ENCODE measurements at places on chromosomes 3 and 15.

- peak; percentile 42 for DNase-seq
Observed at GRCh38 chr15:65981837-65982626, 112.7 kb downstream of the RAB11A start.

GRCh38 chr3:81581966-81582599, 179.4 kb downstream of the GBE1 start:
- no peak for DNase-seq

GRCh38 chr15:29456964-29457363, 187.3 kb upstream of the NSMCE3 start:
- DNase-seq = no peak

- no peak for DNase-seq
Observed at GRCh38 chr3:177195242-177195991, 1.9 kb downstream of the TBL1XR1 start.

DNA sequence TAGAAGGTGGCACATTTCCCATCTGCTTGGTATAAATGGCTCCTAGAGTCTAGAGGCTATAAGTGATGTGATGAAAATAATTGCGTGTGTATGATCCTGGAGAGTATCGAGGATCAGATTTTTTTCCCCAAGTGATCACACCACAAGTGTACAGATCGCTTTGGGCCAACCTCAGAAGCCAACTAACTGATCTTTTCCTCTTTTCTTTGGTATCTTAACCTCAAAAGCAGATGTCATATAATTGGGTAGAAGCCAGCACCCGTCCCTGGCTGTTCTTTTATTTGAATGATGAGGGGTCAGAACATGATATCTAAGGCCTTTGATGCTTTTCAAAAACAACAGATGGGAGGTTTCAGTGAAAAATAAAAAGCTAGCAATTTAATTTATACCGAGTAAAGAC, 3.3 kb downstream of the P2RY14 start:
- no peak for DNase-seq

GRCh38 chr3:171230865-171231264, 204.3 kb upstream of the SLC2A2 start:
- DNase-seq = no peak

- DNase-seq = no peak
Observed at GRCh38 chr3:99776516-99777209, 41.0 kb upstream of the CMSS1 start.

DNA sequence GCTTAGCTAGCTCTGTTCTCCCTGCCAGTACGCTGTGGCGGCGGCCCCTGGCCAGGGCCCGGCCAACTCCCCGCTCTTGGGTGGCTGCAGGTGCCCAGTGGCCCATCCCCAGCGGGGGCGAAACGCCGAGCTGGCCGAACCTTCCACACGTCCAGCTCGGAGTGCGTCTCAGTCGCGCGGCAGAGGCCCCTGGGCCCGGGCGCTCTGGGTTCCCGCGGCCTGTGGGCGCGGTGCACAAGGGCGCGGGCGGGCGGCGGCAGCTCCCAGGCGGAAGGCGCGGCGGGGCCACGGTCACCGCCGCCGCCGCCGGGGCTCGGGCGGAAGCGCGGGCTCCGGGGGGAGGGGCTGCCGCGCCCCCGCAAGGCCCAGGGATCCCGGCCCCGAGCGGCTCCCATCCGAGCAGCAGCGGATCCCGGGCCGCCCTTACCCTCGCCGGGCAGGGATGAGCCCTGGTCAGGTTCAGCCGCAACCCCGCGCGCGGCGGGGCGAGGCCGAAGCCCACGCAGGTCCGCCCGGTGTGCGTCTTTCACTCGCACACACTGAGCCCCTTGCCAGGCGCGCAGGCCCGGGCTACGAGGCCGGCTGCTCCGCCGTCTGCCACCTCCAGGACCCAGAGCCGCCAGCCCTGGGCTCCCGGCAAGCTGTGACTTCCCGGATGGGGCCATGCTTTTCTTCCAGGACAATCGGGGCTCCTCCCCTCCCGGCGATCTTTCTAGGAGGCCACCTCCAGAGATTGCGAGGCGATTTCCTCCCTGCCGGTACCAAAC, 54.2 kb downstream of the CCDC54 start:
- no peak for DNase-seq

GRCh38 chr3:124699686-124700396, 30.4 kb upstream of the UMPS start:
- no peak for DNase-seq

DNA sequence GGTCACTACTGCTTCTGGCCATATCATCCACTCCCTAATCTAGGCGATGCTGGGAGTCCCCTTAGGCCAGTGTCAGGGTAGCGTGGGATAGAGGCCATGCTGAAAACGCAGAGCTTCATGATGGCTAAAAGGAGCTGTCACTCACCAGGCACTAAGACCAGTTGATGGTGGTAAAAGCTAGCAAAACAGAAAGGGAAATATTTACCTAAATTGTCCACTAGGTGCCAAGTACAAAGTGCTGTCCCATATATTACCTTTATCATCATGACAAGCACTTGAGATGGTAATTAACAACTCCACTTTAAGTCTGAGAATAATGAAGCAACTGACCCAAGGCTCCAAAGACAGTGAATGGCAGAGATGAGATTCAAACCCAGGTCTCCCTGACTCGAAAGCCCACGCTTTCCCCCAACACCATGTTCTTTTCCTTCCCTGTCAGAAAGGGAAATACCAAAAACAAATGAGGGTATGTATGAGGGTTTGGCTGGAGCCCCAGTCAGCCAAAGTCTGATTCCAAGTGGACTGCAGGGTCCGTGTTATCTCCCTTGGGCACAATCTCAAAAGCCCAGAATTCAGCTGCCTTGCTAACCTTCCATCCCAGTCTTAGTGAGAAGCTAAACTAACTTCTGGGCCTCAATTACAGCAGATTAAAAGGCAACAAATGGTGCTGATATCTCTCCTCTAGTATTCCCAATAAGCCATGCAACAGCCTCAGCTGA, 84.7 kb downstream of the RBPMS2 start:
- no peak for DNase-seq

DNA sequence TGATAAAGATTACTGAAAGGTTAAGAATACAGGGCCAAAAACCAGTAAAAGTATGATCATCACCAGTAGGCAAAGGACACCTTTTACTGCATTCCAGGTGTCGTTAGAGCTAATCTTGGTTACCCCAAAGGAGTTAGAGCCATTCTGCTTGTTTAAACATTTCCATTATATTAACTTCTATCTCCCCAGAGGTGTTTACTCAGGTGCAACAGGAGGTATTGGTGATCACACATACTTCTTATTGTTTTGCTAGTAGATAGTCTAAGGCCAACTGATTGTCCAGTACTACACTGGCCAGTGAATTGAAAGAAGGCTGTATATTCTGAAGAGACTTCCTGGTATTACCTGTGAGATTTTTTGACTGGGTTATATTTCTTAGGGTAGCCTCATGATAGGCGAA, 22.8 kb downstream of the MKRN3 start:
- no peak for DNase-seq

DNA sequence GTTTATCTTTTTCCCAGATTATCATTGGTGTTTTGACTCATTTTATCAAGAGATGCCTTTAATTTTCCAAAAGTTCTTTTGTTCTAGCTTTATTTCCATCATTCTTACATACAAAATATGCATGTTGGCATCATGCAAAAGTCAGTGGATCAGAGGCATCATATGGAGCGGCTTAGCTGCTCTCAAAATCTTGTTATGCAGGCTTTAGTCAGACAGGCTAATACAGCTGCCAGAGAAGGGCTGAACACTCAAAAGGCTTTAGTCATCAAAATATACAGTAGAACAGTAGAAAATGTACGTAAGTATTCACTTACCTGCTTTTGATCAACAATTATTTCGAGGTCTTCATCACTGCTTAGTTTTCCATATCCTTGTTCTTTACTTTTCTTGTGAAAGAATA, 65.5 kb downstream of the PEX5L start:
- no peak for DNase-seq

- peak; percentile 8 for DNase-seq
Observed at GRCh38 chr15:84079885-84080777, 155.4 kb upstream of the GOLGA6L4 start.

- DNase-seq = no peak
Observed at GRCh38 chr15:63083044-63083443, 38.6 kb upstream of the LACTB start.

GRCh38 chr3:28228623-28229022, 12.8 kb upstream of the CMC1 start:
- DNase-seq = no peak

GRCh38 chr15:78035861-78036476, 41.5 kb downstream of the TBC1D2B start:
- DNase-seq = no peak

DNA sequence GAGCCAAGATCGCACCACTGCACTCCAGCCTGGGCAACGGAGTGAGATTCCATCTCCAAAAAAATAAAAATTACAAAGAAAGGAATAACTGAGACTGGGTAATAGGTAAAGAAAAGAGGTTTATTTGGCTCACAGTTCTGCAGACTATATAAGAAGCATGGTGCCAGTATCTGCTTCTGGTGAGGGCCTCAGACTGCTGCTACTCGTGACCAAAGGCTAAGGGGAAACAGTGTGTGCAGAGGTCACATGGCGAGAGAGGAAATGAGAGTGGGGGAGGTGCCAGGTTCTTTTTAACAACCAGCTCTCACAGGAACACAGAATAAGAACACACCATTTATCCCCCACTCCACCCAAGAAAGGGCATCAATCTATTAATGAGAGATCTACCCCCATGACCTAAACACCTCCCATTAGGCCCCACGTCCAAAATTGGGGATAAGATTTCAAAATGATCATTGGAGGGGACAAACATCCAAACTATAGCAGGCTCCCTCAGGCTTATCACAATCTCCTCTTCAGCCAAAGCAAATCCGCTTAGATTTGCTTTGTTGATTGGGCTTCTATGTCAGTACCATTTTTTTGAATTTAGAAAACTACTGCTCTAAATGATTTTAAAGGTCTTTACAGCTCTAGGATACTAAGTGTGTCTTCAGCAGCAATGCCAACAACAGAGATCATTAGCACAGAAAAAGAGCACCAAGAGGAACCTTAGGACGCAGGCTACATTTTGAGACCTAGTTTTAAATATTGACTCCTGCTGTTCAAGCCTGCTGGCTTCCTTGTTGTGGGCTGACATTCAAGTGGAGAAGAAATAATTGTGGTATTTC, 84.2 kb upstream of the TBL1XR1 start:
- DNase-seq = no peak

DNA sequence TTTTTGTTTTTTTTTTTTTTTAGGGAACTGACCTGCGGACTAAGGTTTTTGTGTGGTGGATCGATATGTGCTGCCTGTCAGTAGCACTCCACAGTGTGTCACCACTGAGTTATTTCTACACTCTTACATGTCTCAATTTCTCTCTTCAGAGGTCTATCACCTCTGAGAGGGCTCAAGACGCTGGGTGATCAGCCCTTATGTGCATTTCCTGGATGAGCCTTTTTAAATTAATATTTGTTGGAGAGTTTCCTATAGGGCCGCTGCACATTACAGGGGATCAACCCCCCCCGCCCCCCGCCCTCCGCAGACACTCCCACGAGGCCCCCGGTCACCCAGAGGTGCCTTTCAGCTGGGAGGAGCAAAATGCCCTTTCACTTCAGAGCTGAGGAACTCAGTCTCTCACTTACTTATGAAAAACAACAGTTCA, 34.5 kb upstream of the AP4E1 start:
- DNase-seq = no peak

DNA sequence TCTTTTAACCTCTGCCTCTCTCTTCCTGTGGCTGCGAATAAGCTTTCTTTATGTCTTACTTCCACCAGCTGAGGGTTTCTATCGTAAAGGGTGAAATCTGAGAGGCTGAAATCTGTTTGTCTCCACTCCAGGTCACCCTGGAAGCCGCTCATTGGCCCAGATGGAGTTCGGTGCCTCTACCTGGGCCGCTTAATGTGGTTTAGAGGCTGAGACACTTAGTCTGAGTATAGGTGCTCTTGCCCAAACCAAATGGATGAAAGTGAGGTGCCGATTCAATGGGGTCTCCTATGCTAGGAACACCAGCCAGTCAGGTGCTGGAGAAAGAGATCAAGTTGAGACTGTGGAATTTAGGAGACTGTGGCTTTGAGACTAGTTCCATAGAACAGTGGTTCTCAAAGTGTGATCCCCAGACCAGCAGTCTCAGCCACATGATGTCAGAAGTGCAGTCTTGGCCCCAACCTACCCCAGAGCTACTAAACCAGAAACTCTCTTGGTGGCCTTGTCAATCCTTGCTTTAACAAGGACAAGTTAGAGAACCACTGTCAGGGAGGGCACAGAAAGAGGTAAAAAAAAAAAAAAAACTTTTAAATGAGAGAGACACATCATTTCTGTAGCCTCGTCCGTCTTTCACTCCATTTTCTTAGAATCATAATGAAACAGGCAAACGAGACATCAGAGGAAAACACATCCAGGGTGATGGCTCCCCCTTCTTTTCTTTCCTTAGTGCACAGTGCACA, 54.9 kb upstream of the CCR2 start:
- DNase-seq = no peak

- no peak for DNase-seq
Observed at GRCh38 chr3:120495809-120496208, 45.0 kb upstream of the FSTL1 start.

DNA sequence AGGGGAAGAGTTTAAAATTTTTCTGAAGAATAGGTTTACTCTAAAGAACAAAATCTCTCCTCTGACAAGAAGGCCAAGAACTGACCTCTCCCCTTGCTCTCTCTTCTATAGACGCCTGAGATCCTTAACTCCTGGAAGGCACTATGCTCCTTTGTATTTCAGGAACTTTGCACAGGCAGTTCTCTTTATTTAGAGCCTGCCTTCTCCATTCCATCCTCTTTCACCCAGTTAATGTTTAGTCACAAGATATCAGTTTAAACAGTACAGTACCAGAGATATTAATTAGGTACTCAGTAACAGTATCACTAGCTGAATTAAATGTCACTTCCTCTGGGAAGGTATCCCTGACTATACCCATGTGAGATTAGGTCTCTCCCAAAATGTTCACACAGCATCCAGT, 33.5 kb downstream of the HERC1 start:
- DNase-seq = no peak

GRCh38 chr3:194324823-194325327, 26.3 kb downstream of the CPN2 start:
- no peak for DNase-seq

GRCh38 chr3:42572278-42572677, 9.5 kb downstream of the SEC22C start:
- no peak for DNase-seq

- DNase-seq = no peak
Observed at GRCh38 chr15:32746116-32746857, 28.5 kb downstream of the GREM1 start.

DNA sequence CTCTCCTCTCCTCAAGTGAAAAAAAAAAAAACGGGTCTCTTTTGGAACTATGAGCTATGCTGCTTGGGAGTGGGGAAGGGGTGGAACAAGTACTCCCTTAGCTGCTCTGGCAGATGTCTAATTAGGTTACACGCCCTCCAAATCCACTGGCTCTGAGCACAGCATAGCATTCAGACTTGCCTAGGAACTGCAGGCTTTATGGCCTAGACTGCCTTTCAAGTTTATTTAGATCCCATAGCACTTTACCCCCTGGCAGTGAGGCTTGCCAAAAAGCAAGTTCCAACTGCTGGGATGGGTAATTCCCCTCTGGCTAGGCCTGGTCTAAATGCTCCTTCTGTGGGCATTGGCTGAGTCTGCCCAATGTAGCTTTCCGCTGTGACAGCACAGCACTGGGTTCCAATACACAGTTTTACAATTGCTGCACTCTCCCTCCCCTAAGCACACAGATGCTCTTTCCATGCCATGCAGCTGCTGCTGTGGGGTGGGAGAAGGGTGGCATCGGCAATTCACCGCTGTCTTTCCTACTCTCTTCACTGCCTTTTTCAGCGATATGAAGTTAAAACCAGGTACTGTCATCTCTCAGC, 152.8 kb downstream of the KCNAB1 start:
- no peak for DNase-seq
